Activated naive CD8-positive, alpha-beta T cell treated with anti-CD3 and anti-CD28 coated beads for 36 hours (primary cell): ENCODE measurements at places on chromosomes 1 and 21. TPM values are rescaled to one million over a fixed set of nuclear protein-coding genes. Genes with fewer than 3 reads are reported as not detected.

GRCh38 chr1:55916907-55917306, 662.5 kb downstream of the PLPP3 start:
- no peak for DNase-seq
- H3K27me3 ChIP-seq: peaks cover 9% of the 10 kb centered on the region
- H3K36me3 ChIP-seq: no peaks in the 10 kb centered on the region

GRCh38 chr1:87760654-87761053, 432.0 kb downstream of the LMO4 start:
- peaks cover 7% of the 10 kb centered on the region for H3K4me1 ChIP-seq
- H3K36me3 ChIP-seq: no peaks in the 10 kb centered on the region
- no peak overlapping the region for H3K4me3 ChIP-seq
- H3K27ac ChIP-seq: no peak overlapping the region
- H3K27me3 ChIP-seq: no peaks in the 10 kb centered on the region

DNA sequence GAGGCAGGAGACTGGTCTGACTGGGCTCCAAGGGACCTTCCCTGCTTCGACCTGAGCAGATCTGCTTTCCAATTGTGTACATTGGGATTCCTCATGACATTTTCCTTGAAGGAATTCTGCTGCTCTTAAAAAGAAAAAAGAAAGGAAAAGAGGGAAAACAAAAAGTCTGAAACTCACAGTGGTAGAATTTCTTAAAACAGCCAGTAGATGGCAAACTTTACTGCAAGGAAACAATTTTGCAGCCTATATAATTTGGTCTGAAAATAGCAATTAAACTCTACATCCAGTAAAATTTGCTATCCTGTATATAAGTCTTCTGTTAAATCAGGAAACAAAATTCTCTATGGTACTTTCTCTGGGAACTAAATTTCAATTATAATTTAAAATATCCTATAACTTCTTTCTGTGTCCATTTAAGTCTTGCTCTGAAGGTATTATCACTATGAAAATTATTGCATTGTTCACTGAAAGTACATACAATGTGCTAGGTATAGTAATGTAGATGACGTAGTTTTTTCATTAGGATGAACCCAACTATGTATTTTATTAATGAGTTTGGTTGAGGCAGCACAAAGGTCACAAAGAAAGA, 59.8 kb downstream of the CRB1 start:
- H3K36me3 ChIP-seq: no peaks in the 10 kb centered on the region
- no peaks in the 10 kb centered on the region for H3K27me3 ChIP-seq
- H3K27ac ChIP-seq: no peak overlapping the region

GRCh38 chr1:180287988-180288705, 58.1 kb downstream of the LHX4 start:
- H3K4me3 ChIP-seq: no peak overlapping the region
- no peak for DNase-seq
- H3K27ac ChIP-seq: no peak overlapping the region

GRCh38 chr1:108746382-108747170, at the start of gene STXBP3:
STXBP3 (plus strand) TSS chr1:108746674; CDS start chr1:108746738, 64 bp downstream.
- peaks cover 18% of the 10 kb centered on the region for H3K36me3 ChIP-seq
- no peaks in the 10 kb centered on the region for H3K27me3 ChIP-seq
- DNase-seq: peak; percentile 98
- H3K4me3 ChIP-seq: peak within 1 kb of the TSS; percentile 98
- peak within 1 kb of the TSS; percentile 98 for H3K27ac ChIP-seq
- peaks cover 28% of the 10 kb centered on the region for H3K4me1 ChIP-seq

- H3K36me3 ChIP-seq: peaks cover 36% of the 10 kb centered on the region
- no peak overlapping the region for H3K4me3 ChIP-seq
- no peak for DNase-seq
- peak overlapping the region; percentile 19 for H3K27ac ChIP-seq
- peaks cover 19% of the 10 kb centered on the region for H3K4me1 ChIP-seq
- no peaks in the 10 kb centered on the region for H3K27me3 ChIP-seq
Measured at GRCh38 chr1:100075773-100076172, 57.0 kb downstream of the SASS6 start.

DNA sequence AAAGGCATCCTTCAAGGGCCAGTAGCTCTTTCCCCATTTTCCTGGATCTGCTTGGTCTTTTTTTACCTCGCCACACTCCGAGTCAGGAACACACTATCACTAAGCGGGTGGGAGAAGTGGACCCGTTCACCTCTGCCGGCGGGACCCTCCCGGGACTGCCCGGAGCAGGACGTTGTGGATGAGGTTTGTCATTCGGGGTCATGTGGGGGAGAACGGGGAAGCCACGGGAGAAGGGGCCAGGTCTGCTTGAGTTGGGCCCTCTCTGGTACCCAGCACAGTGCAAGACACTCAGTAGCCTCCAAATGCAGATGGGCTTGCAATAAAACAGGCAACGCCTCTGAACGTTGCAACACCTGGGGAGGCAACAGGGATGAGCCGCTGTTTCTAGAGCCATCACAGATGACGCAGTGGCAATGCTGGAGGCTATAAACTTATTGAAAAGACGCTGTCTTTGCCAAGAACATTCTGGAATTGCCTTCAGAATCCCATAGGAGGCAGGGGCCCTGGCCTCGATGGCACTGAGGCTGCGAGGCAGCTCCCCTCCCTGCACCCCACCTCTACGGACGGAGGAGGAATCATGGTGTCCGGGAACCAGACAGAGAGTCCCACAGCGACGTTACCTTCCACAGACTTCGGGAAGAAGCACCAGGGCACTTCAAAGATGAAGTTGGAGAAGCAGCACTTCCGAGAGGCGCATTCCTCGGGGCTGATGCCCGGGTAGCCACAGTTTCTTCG, 3.8 kb downstream of the TFF2 start:
- H3K4me3 ChIP-seq: no peak overlapping the region
- H3K36me3 ChIP-seq: no peaks in the 10 kb centered on the region
- no peaks in the 10 kb centered on the region for H3K27me3 ChIP-seq
- no peak overlapping the region for H3K27ac ChIP-seq
- no peaks in the 10 kb centered on the region for H3K4me1 ChIP-seq

DNA sequence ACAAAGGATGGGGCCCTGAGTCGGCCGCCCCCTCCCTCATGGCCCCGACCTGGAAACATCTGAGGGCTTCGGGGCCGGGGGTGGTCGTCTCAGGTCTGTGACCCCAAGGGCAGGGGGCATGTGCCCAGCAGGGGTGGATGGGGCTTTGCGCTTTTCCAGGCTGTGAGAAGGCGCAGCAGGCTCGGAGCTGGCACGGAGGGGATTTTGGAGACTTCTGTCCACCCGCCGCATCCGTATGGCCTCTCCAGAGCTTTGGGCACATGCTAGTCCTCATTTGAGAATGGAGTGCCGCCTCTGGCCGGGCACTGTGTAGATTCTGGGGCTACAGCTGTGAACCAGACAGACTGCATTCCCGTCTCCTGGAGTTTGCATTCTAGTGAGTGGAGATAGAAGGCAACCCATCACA, 66.1 kb upstream of the WNT4 start:
- H3K27ac ChIP-seq: no peak overlapping the region
- H3K36me3 ChIP-seq: no peaks in the 10 kb centered on the region
- H3K4me1 ChIP-seq: no peaks in the 10 kb centered on the region
- DNase-seq: no peak

CFHR3 gene
- not detected for total RNA-seq

DNA sequence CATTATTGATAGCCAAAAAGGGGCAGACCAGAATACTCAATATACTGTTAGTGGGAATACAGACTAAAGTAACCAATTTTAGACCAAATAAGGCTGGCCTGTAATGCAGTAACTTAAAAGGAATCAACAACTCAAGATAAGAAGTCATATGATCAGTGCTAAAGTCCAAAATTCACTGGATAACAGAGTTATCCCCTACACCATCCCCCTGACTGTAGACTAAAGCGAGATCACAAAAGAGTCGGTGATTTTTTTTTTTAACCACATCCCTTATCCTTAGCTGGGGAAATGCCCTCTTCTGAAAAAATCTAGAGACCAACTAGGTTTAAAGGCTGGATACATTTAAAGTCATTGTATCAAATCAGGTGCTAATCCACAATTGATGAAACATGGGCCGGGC, 7.7 kb downstream of the UBR4 start:
- no peaks in the 10 kb centered on the region for H3K27me3 ChIP-seq
- peak overlapping the region; percentile 49 for H3K27ac ChIP-seq
- no peak overlapping the region for H3K4me3 ChIP-seq
- H3K4me1 ChIP-seq: peaks cover 52% of the 10 kb centered on the region
- H3K36me3 ChIP-seq: peaks cover 15% of the 10 kb centered on the region
- DNase-seq: no peak

UBE2U gene
- total RNA-seq: not detected

DNA sequence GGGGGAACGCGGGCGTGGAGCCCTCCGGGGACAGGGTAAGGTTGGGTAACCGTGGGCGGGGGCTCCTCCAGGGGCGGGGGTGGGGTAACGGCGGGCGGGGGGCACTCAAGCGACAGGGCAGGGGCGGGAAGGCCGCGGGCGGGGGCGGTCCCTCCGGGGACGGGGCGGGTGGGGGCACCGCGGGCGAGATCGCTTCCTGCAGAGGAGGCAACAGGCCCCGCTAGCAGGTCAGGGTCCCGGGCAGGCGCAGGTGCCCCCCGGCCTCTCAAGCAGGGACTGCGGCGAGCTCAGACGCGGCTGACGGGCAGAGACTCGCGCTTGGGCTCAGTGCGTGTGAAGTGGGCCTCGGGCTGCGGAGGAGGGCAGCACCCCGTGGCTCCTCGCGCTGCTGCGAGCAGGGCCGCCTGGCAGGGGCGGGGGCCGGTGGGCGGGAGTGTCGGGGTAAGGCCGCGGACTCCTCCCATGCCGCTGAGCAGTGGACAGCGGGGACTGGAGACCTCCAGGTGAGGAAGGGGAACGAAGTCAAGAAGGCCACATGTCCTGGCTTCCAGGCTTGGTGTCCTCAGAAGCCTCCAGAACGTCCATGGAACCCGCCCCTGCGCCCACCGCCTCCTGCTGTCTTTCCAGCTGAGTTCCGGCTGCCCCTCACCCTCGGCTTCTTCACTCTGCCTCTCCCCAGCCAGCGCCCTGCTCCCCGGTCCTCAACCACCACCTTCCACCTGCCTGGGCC, 627 bp upstream of the GNB1 start:
- peaks cover 48% of the 10 kb centered on the region for H3K4me1 ChIP-seq
- peak overlapping the region; percentile 87 for H3K27ac ChIP-seq
- no peaks in the 10 kb centered on the region for H3K27me3 ChIP-seq
- H3K36me3 ChIP-seq: peaks cover 18% of the 10 kb centered on the region

RCAN1 gene
- 13.2 TPM for total RNA-seq

DNA sequence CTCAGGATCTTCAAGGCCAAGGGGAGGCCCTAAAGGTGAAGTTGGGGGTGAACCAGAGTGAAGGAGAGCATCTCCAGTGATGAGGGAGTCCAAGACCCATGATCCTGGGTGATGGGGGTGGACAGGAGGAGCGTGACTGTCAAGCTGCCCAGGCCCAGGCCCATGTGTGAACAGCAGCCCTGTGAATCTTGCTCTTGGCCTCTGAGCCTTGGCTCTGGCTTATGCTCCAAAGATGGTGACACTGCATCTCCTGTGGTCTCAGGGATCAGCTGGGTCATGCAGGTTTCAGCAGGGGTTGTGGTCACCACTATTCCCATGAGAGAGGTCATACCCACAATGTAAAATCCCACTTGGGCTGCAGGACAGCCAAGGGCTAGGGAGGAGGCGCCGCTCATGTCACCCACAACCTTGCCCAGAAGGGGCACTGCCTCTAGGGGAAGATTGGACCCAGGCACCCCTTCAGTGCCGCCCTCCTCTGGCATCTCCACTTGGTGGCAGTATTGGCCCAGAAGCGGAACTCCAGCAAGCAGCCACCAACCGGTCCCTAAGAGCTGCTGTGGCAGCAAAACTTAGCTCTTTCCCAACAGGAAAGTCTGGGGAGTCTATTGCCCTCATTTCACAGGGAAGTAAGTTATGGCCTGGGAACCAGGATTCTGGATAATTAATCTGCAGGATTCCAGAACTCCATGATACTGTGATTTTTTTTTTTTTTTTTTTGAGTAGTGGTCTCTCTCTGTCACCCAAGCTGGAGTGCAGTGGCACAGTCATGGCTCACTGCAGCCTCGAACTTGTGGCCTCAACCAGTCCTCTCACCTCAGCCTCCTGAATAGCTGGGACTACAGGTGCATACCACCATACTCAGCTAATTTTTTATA, 7.5 kb upstream of the WNT3A start:
- no peaks in the 10 kb centered on the region for H3K36me3 ChIP-seq
- peaks cover 36% of the 10 kb centered on the region for H3K27me3 ChIP-seq
- H3K4me1 ChIP-seq: no peaks in the 10 kb centered on the region
- no peak overlapping the region for H3K4me3 ChIP-seq
- peak; percentile 74 for DNase-seq

GRCh38 chr1:243770860-243771259, 79.2 kb downstream of the AKT3 start:
- DNase-seq: no peak
- no peaks in the 10 kb centered on the region for H3K27me3 ChIP-seq
- no peak overlapping the region for H3K27ac ChIP-seq
- H3K36me3 ChIP-seq: peaks cover 29% of the 10 kb centered on the region

DNA sequence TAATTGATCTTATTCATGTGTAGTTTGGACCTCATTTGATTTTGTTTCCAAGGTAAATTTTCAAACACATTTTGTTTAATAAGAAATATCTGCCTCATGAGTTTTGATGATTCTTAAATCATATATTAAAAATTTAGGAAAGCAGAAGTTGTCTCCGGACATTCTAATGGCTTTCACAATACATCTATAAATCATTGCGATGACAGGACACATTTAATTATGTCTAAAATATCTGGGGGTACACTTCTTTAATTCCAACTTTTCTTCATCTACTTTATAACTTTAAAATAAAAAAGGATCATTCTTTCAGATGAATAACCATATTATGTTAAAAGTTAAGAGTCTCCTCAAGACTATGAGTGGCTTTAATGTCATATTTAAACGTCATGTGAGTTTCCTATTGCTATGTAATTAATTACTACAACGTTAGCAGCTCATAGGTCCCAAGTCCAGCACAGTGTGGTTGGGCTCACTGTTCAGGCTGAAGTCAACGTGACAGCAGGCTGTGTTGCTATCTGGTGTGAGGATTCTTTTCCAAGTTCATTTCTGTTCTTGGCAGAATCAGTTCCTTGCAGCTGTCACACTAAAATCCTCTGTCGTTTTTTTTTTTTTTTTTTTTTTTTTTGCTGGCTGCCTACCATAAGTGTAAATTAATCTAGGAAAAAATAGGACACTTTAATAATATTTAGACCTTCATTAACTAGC, 893.5 kb downstream of the LTN1 start:
- H3K36me3 ChIP-seq: no peaks in the 10 kb centered on the region
- no peak overlapping the region for H3K27ac ChIP-seq
- no peak overlapping the region for H3K4me3 ChIP-seq
- H3K27me3 ChIP-seq: no peaks in the 10 kb centered on the region
- H3K4me1 ChIP-seq: no peaks in the 10 kb centered on the region

ELF3 gene
- total RNA-seq: 0.30 TPM

CLCA4 gene
- not detected for total RNA-seq

PAX7 gene
- total RNA-seq: not detected

IFI44L gene
- total RNA-seq: 38.5 TPM

GRCh38 chr21:18228060-18228739, 16.4 kb upstream of the CHODL start:
- H3K4me1 ChIP-seq: no peaks in the 10 kb centered on the region
- H3K27me3 ChIP-seq: no peaks in the 10 kb centered on the region
- H3K36me3 ChIP-seq: no peaks in the 10 kb centered on the region
- H3K27ac ChIP-seq: no peak overlapping the region
- H3K4me3 ChIP-seq: no peak overlapping the region
